ENCODE measurements at places on chromosomes 3 and 15. TPM values are rescaled to one million over a fixed set of nuclear protein-coding genes. Genes with fewer than 3 reads are reported as not detected.

The CCDC39 gene
- polyA plus RNA-seq: 7.2 TPM

The RTP3 gene
- polyA plus RNA-seq: not detected

The CEMIP gene
- polyA plus RNA-seq: 49.4 TPM

The IMPG2 gene
- 0.65 TPM for polyA plus RNA-seq

The TMEM212 gene
- polyA plus RNA-seq: 0.41 TPM
